Right renal cortex interstitium (tissue), 3 donors: ENCODE measurements at places on chromosomes 2 and 18. TPM values are rescaled to one million over a fixed set of nuclear protein-coding genes. Genes with fewer than 3 reads are reported as not detected.

- DNase-seq, result no peak
Measured at GRCh38 chr2:229488232-229488631, 217.1 kb upstream of the PID1 start.

- DNase-seq, result no peak
Measured at GRCh38 chr2:166091439-166091838, 36.4 kb downstream of the SCN1A start.

GRCh38 chr2:159201360-159202063, 85.0 kb downstream of the WDSUB1 start:
- no peak for DNase-seq

GRCh38 chr18:72171596-72171995, 372.5 kb downstream of the CBLN2 start:
- DNase-seq, result no peak

FOXD4L1 gene
- 0.19 TPM for polyA plus RNA-seq

DNA sequence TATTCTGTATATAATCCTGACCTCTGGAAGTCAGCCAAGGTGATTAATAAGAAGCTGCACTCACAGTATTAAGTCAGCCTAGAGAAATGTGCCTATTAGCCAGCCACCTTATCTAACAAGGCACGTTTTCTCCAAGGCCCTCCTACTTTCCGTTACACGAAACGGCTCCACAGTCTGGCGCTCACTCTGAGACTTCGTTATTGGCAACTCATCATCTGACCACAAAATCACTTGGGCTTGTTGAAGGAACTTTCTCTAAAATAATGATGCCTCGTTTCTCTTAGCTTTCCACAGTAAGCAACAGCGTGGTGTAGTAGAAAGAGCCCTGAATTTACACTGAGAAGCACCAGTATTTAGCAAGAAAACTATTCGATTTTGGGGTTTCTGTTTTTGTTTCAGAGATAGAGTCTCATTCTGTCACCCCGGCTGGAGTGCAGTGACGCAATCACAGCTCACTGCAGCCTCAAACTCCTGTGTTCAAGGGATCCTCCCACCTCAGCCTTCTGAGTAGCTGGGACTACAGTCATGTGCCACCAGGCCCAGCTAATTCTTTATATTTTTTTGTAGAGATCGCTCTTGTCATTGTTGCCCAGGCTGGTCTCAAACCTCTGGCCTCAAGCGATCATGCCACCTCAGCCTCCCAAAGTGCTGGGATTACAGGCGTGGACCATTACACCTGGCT, 53.6 kb upstream of the SLC14A1 start:
- no peak for DNase-seq

GRCh38 chr2:120914839-120915521, 179.3 kb downstream of the GLI2 start:
- DNase-seq, result no peak

GRCh38 chr2:140401056-140401455, 1620.9 kb upstream of the NXPH2 start:
- DNase-seq, result no peak

TRABD2A gene
- polyA plus RNA-seq, result 0.30 TPM

GRCh38 chr2:30940839-30941238, 133.6 kb upstream of the CAPN13 start:
- DNase-seq, result peak; percentile 18

GRCh38 chr2:169658877-169659276, 35.3 kb downstream of the CFAP210 start:
- DNase-seq, result no peak
